Suppressor macrophage treated with lipopolysaccharide for 4 hours (primary cell): ENCODE measurements at places on chromosomes 2 and 18.

DNA sequence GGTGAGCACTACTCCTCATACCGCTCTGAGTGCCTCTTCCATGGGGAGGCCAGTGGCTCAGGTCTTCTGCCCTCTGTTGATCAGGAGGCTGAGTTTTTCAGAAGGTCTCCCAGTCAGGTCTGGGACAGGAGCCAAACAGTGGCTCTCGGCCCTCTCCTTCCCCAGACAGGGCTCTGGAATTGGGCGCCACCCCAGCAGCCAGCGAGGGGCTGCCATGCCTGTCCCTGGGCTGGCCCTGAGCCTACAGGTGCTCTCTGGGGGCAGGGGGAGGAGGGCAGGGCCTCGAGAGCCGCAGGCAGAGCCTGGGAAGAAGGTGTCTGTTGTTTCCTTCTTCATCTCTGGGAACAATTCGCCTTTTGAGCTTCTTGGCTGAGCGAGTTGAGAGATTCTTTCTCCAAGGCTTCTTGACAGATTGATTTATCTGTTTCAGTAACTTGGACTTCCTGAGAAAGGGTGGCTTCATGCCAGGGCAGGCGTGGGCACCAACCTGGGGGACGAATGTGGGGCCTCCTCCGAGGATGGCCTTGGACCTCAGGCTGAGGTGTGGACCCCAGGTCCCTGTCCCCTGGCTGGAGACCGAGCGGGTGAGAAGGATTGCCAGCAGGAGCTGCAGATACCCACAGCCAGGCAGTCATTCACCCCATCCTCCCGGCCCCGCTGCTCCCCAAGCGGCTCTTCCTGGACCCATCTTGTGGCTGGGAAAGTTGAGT, 64.7 kb upstream of the GLI2 start:
- DNase-seq = no peak

- DNase-seq = no peak
Measured at GRCh38 chr2:159606287-159606686, 10.1 kb downstream of the BAZ2B start.

- no peak for DNase-seq
Measured at GRCh38 chr2:52931660-52932059, 835.9 kb upstream of the CHAC2 start.

GRCh38 chr2:95225658-95226057, 18.3 kb downstream of the ZNF892 start:
- DNase-seq = no peak

DNA sequence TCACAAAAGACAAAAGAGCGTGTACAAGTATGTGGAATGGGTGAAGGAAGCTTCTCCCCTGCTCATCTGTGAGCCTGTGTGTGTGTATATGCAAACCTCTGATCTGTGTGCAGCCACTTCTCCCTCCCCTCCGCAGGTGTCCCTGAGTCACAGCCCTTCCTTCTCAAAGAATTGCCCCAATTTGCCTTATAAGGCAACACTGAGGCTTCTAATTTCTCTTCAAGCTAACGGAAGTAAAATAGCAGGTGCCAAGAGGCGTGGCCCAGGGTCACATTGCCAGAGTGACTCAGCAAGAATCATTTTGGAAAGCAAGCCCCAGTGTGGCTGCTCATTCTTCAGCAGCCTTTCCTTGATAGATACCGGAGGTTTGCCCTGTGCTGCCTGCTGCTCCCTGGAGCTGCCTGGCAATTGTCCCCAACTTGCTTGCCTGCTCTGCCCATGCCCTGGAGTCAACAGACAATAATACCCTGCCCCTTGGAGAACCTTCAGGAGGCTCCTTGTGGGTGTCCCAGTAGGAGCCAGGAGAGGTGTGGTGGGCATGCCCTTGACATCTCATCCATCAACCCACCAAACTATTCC, 37.3 kb upstream of the BMP10 start:
- peak; percentile 53 for DNase-seq

DNA sequence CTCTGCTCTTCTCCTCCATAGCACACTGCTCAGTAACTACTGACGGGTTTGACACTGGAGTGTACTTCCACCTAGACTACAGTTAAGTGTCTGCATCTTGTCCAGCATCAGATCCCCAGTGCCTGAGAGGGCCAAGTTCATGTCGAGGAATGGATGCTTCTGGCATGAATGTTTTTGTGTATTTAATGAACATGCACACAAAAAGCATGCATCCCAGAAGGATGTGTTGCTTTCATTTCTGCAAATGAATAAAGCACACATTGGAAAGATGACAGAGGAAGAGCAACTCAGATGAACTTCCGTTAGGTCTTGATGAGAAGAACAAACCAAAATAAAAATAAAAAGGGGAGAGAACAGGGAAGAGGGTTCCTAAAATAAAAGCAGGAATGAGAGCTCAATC, 27.9 kb downstream of the C2orf49 start:
- no peak for DNase-seq
